Cardiac fibroblast (primary cell): ENCODE measurements at places on chromosomes 1 and 21.

DNA sequence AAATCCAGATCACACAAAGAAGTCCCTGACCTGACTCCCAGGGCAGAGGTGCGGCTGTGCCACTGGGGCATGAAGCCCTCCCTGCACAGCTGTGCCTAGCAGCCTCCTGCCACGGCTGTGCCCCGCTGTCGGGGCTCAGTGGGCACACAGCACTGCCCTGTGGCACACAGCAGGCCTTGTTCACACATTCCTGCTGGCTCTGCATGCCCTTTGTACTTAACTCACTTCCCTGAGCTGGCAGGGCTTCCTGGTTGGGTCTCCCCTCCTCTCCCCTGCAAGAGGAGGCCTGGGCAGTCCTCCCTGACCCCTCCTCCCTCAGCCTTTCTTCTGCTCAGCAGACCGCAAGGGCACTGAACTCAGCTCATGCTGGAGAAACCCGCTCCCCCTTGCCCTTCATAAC, 14.8 kb downstream of the LHX4 start:
- no peak for DNase-seq

GRCh38 chr1:167737169-167737568, 15.4 kb downstream of the MPZL1 start:
- no peak for DNase-seq

DNA sequence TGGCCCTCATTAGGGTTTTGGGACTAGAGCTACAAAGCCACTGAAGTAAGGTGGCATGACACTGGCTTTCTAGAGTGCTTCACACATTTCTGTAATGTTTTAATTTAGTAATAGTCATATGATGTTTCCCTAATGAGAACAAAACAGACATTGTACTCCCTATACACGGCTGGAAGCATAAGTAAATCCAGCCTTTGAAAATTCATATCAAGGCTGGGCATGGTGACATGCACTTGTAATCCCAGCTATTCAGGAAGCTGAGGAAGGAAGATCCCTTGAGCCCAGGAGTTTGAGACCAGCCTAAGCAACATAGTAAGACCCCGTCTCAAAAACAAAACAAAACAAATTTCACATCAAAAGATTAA, 7.4 kb downstream of the USP48 start:
- DNase-seq: no peak

- DNase-seq: no peak
Measured at GRCh38 chr1:99784143-99784542, 17.7 kb upstream of the FRRS1 start.

DNA sequence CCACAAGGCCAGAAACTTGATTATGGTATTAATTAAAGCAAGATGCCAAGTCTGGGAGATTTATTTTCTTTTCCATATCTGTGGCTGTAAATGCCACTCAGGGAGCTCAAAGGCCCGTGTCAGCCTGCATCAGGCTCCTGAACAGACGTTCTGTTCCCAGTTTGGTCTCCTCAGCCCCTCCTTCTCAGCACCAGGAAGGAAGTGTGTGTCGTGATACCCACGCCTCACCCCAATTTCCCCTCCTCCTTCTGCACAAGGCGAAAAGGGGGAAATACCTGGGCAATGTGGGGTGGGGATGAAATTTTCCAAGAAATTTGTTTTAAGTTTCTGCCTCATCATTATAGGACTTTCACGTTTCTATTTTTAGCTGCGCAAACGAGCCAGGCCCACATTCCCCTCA, 112.0 kb downstream of the SYF2 start:
- no peak for DNase-seq

DNA sequence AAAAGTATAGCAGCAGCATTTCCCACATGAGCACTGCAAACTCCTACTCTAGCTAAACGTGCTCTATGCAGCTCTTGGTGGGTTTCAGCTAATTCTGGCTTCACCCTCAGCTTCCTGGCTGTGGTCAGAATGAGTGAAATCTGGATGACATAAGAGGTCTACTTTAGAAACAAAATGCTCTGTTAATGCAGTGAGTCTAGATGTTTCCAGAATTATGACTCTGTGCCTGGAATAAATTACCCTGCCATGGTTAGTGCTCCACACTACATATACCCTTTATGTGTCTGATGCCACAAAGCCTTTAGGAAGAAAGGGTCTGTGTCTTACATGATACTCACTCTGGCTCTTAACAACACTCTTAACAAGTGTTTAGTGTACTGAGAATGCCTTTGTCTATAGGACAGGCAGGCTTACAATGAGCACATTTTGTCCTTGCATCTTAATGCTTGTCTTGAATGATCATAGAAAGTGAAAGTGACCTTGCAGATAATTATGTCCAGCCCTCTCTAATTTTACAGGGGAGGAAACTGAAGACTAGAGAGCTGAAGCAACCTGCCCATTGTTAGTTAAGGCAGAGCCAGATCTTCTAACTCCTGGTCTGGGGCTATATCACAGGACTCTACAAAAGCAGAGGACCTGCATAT, 9.2 kb downstream of the S100A10 start:
- no peak for DNase-seq

DNA sequence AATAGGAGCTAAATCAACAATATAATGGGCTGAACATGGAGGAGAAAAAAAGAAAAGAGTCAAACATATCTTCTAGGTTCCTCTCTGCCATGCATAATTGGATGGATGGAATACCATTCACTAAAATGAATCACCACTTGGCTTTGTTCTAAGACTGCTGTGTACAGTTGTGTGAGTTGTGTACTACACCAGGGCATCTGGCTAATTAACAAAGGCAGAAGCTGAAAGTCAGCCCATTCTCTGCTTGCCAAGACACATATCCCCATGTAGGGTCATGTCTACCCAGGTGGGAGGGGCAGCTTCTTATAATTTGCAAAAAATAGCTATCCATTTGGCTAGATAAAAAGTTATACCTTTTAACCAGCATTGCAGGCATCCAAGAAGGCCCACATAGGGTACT, 21.0 kb downstream of the JUN start:
- peak; percentile 86 for DNase-seq

DNA sequence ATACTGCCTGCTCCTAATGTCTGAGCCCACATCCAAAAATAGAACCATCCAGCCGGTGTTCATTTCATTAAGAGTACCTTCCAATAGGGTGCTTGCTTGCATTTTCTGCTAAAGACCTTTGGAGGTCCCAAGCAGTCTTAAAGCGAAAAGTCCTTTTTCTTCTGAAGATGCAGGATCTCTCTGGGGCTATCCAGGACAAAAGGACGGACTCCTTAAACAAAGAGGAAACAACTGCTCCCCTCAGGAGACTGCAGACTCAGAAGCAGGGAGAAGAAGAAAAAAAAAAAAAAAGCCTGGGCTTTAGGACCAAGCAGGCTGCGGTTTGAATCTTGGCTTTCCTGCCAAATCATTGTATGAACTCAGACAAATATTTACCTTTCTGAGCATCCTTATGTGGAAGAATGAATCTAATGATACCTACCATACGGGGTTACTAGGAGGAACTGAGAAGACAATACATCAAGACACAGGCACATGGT, 204.0 kb downstream of the PLPP3 start:
- DNase-seq: peak; percentile 17
